ENCODE measurements at places on chromosomes 4 and X.

GRCh38 chrX:47941423-47941822 is 62.4 kb downstream of the ZNF182 start:
- no peak for DNase-seq

DNA sequence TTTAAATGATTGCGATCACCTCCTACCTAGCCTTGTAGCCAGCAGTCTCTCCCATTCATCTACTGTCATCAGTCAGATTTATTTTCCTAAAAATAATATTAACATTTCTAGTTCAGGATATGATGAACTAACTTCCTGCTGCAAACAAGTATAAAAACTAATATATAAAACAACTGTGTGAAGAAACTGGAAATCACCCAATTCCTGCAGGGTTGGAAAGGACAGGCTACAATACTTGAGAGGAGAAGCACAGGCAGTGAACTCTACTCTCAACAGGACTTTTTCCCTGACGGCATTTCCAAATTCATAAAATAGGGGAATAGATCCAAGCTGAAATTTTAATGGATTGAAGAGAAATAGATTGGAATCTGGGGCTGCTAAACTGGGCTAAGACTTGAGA is 14.2 kb upstream of the BBS12 start:
- no peak for DNase-seq

DNA sequence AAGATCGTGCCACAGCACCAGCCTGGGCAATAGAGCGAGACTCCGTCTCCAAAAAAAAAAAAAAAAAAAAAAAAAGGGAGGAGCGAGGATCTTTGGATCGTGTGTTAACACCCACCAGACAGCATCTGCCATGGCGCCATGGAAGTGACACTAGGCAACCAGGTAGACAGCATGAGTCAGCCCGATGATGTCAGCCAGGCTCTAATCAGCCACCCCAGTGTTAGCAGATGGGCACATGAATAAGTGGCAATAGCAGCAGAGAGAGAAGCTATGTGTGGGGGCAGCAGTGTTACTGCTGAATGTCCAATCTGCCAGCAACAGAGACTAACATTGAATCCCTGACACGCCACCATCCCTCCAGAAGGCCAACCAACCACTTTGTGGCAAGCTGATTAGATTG is 6.6 kb downstream of the SYN1 start:
- no peak for DNase-seq

DNA sequence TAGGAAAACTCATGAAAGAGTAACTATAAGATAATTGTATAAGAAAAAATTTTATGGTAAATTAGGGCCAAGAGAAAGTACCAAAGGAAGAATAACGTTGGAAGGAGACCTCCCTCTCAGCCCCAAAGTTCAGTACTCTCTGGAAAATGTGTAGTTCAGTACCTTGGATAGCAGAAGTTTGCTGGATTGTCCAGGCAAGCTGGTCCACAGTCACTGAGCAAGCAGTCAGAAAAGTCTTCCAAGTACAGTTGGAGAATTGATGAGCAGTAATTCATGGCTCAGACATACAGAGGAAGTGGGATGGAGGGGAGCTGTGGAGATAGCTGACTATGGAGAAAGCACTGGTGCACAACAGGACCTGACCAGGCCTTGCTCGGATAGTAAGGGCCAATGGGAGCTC is 598.2 kb upstream of the NDST4 start:
- DNase-seq, result no peak

DNA sequence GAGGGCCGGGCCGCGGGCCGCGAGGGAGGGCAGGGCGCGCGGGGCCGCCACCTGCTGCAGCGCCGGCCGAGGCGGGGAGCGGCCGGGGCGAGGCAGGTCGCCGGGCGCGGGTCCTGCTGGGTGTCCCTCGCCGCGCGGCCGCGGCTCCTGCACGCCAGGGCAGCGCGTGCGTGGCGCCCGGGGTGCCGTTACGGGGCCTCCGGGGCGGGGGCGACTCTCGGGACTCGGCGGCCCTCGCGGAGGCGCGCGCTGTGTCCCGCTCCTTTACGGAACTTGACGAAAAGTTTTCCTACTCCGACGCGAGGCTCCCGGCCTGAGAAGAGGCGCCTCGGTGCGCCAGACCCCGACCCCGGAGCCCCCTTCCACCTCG is 329 bp downstream of the TBC1D14 start:
- DNase-seq, result no peak

- DNase-seq, result no peak
Observed at GRCh38 chr4:120977435-120977997, 55.0 kb upstream of the PRDM5 start.

DNA sequence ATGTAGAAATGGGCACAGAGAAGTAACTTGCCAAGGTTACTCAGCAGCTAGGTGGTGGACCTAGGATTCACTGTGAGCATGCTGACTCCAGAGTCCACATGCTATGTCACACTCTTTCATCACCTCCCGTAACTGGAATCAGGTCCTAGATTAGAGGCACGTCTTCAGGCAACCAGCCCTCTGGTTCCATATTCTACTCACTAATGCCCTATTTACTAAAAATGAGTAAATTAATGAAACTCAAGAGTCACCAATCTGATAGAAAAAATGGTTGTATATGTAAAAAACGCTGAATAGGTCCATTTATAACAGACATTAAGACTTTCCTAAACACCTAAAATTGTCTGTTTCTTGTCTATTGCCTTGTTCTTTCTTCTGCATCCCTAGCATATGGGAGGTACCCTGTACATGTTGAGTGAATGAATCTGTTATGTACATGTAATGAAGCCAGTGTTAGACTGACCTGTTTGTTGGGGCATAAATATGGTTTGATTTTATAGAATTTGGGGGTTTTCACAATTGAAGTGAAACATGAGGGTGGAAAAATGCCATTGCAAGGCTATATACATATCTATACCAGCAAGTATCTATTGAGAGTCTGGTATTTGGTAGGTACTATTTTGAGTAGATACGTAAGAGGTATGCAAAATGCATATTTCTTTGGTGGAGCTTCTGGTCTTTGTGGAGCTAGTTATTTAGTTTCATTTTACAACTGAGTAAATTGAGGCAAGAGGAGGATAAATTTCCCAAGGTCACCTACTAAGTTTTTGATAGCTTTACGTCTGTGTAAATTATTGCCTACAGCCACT is 7.5 kb upstream of the RUFY3 start:
- DNase-seq, result no peak

DNA sequence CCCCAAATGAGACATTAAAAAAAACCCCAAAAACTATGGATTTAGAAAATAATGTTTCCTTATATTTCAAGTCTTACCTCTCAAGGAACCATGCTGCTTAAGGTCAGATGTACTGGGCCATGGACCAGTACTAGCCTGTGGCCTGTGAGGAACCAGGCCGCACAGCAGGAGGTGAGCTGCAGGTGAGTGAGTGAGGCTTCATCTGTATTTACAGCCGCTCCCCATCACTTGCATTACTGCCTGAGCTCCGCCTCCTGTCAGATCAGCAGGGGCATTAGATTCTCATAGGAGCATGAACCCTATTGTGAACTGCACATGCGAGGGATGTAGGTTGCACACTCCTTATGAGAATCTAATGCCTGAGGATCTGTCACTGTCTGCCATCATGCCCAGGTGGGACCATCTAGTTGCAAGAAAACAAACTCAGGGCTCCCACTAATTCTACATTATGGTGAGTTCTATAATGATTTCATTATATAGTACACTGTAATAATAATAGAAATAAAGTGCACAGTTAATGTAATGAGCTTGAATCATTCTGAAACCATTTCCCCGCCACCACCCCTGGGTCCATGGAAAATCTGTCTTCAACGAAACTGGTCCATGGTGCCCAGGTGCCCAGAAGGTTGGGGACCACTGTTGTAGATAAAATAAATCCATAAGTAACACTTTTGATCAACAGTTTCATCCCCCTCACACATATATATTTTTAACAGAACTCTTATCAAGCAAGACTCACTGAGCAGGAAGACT is 105.3 kb upstream of the CBR4 start:
- no peak for DNase-seq

DNA sequence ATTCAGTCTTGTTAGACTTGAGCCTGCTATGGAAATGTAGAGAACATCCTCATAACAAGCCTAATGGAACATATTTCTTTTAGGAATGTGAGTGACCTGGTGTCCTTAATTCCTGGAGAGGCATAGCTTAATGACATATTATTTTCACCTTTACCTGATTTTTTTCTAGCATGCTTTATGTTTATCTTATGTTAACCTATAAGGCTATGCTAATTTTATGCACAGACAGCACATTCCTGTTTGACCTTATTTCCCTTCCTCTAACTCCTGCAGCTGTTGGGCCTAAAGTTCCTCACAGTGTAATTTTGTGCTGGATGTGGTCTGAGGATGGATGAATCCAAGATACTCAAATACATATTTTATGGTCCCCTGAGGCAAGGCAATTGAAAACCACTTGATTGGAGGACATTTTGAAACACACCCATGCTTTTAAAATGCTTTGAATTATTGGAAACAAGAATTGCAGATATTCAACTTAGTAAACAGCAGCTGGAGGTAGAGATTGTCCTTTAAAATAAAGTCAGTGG is 111.5 kb downstream of the LARP7 start:
- no peak for DNase-seq

- no peak for DNase-seq
Observed at GRCh38 chr4:102869569-102870197, 891 bp downstream of the CISD2 start.

GRCh38 chr4:176631611-176632010 is 161.1 kb downstream of the VEGFC start:
- DNase-seq, result no peak

GRCh38 chr4:142721187-142721586 is 124.9 kb downstream of the INPP4B start:
- no peak for DNase-seq

GRCh38 chr4:185112104-185112503 is 31.0 kb upstream of the SLC25A4 start:
- no peak for DNase-seq
